Activated T-cell treated with anti-CD3 and anti-CD28 coated beads for 24 hours (primary cell): ENCODE measurements at places on chromosomes 5 and 9.

DNA sequence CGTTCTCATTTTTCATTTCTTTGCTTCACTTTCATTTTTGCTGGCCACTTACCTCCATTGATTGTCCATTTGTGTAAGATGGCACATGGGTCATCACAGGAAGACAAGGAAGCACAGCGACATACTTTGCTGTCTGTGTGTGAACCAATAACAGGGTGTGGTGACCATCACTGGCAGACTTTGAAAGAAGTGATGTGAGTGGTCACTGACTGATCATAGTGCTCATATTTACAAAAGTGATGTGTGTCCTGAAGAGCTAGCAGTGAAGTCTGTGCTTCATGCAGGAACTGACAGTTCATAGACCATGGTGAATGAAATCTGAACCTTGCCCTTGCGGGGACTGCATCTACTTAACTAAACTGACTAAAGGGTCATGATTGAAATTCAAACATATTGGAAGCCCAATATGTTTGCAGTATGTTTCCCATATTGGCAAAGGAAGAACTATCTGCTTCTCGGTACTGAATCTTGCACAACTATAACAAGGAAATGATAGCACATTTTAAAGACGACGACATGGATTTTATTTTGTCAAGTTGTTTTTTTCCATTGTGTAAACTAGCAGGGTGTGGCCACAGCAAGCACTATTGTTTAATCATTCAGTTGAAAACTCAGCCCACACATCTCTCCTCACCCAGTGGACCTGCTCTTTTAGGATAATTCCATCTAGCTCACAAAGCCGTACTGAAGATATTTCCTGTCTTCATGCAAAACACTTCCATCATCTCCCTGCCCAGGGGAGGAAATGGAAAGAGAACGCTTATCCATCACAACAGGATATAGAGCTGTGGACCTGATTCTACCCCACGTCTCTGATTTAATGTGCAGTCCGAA, 232.0 kb upstream of the ANKRD55 start:
- DNase-seq, result no peak

DNA sequence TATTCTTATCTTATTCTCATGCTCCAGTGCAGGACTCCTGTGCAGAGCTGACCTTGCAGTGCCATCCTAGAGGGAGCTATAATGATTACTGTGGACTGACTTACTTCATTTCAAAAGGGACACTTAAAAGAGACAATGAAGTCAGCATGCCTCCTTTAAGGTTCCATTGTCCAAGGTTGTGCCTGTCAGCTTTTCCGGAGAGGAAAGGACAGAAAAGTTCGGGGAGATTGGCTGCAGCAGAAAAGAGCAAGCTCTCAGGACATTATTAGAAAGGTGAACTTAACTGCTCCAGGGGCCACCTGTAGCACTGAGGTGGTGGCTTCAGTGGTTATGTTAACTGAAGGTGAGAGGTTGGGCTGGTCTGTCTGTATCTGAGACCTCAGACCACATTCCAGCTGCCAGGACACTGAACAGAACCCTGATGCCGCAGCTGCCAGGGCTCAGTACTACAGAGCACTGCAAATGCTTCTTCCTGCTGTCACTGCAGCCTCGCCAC, 112.9 kb downstream of the ST8SIA4 start:
- no peak for DNase-seq

DNA sequence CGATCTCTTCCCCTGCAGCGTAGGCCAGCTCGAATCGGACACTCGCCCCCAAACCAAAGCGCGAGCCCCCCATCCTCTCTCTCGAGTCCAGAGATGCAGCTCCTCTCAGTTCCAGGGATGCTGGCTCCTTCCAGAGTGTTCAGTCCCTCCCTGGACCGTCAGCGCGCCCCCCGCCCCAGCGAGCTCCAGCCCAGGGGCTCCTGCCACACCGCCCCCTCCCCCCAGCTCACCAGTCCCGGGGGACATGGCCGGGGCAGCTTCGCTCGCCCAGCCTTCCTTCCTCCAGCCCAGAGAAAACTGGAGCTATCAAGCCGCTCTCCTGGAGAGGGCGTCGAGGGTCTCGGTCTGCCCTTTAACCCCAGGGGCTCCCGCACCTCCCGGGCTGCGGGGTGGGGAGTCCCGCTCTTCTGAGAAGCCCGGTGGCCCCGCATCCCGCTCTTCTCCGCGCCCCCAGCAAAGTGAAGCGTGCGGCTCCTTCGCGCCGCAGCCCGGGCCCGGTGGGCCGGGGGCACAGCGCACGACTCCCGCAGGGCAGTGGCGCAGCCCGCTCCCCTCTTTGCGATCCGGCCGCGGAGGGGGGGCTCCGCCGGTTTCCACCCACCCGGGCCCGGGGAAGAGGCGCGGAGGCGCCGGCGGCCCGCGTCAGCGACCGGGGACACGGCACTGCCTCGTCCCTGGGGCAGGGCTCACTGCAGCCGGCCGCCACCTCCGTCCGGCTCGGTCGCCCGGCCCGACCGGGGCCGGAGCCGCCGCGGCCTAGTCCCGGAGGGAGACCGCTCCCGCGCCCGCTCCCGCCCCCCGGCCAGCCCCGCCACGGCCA, 587 bp downstream of the MIER3 start:
- DNase-seq, result peak; percentile 3

GRCh38 chr9:75604661-75605060, 285.8 kb upstream of the PCSK5 start:
- no peak for DNase-seq

DNA sequence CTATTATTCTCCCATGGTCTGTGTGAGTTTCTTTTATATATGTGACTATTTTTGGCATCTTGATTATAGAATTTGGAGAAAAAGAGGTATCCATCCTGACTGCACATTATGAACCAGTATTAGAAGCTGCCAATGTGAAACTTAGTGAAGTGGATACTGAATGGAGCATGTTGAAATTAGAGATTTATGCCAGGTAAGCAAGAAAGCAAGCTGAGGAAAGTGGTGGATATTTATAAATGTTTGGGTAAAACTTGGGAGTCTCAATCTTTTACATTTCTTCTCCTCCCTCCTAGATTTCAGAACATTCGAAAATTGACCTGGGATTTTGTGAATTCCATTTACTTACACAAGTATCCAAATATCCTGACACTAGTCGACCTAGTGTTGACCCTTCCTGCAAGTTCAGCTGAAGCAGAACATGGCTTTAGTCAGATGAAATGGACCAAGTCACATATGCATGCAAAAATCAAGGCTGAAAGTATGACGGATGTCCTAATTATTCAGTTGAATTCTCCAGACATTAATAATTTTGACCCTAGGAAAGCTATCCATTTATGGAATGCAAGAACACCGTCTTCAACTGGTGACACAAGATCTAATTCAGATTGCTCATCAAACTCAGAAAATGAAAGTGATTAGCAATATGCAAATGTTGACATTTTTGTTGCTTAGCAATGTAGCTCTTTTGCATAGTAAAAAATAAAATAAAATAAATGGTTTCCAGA, 66.8 kb upstream of the IL7R start:
- DNase-seq, result no peak

DNA sequence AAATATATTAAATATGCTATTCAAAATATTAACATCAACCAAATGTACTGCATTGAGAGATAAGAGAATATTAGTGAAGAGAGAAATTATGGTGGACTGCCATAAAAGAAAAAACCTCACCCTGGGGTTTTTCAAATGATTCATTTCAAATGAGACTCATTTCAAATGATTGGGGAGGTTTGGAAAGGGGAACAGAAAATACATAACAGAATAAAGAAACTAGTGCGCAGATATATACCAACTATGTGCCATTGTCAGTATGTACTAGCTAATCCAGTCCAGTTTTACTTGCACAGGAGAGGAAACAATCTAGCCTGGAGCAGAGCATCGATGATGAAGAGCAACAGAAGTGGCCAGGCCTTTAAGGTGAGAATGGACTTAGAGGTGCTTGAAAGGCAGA, 651.6 kb upstream of the RORB start:
- no peak for DNase-seq

DNA sequence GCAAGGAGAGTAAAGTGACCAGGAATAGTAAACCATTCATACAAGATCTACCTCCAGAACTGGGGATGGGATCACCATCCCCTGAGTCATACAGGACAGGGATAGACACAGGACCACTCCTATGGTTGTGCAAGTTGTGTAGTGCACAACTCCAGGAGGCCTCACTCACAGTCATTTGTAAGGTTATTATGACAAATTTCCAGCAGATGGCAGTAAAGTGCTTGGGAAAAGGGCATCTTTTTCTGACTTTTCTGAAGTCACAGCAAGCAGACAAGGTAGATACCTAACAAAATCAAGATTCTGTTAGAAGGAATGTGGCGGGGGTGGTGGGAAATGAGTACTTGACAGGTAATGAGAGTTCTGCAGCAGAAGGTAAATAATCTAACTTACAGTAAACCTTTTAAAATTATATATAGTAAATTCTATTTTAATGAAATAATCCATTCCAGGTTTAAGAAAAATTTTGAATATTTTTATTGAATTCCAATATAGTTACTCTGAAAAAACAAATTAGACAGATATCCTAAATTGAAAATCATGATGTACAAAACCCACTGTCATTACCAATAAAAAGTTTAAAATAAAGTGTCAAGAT, 16.7 kb upstream of the KIF27 start:
- peak; percentile 30 for DNase-seq

DNA sequence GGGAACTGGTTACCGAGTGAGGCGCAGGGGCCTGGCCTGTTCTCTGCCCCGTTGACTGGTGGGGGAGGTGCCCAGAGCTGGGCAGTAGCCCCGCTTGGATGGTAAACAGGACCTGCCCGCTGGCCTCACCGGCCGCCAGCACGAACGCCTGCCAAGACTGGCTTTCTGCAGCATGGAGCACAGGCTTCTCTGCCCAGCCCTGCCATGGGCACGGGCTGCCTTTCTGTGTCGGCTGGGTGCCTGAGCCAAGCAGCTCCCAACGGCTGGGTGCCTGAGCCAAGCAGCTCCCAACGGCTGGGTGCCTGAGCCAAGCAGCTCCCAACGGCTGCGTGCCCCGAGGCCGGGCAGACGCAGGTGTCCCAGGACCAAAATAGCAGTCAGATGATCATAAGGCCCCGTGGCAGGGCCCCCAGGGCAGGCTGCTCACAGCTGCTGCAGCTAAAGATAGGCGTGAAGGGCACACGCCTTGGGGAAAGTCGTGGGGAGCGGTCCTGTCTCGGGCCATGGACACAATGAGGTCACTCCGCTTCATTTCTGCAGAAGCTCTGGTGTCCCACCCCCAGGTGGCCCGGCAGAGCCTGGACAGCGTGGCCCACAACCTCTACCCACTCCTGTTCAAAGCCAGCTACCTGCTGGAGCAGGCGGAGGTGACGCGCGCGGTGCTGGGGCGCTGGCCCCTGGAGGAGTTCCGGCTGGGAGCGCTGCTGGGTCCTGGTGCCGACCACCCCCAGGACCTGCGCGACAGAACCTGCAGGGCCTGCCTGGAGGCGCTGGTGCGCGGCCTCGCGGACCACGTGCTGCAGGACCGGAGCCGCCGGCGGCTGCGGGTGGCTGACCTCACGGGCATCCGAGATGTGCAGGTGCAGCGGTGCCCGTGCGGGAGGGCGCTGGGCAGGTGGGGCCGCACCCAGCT, at the start of gene LRRC14B:
TSS of gene LRRC14B (plus strand) at position 460 of the 913 bp plus-strand sequence. CDS start at position 504, 44 bp downstream.
- no peak for DNase-seq

- DNase-seq, result no peak
Measured at GRCh38 chr5:146103594-146103993, 1.8 kb downstream of the PLAC8L1 start.

DNA sequence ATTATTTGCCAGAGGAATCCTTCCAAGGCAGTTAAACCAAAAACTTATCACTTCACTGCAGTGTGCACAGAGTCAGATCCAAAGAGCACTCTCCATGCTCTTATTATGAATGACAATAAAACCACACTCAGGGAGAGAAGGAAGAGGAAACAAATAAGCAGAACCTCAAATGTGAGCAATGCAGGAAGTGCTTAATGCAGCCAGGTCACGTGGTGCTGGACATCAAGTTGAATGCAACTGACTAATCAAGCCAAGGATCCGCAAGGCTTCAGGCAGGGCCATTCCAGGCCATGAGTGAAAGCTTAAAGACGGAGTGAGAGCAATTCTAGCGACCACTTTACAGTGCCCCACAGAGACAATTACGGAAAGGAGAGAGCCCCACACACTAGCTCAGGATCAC, 230.4 kb upstream of the PUM3 start:
- no peak for DNase-seq

DNA sequence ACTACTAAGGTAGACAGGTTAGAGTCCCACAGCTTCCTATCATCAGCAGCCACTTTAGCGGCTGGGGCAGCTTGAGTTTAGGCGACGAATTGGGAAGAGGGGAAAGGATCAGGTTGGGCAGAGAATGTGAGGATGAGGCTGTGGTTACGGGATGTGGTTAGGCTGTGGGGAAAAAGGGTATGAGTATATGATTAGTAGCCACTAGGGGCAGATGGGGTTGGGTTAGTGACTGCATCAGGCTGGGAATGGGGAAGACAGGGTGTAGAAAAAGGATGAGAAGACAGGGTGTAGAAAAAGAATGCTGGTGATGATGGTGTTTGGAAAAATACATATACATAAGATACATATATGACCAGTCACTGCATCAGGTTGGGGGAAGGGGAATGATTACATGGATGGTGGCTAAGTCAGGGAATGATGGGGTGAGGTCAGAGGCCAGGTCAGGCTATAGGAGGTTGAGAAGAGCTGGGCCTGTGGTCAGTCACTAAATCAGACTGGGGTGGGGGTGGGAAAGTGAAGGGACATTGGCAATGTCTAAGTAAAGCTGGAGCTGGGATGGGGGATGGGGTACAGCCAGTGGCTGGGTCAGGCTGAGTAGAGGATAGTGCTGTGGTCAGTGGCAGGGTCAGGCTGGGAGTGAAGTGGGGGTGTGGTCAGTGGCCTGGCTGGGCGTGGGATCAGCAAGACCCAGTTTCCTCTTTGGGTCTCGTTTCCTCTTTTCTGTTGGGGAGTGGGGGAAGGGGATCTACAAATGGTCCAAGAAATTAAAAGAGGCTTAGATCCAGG, 2.1 kb downstream of the TLN1 start:
- DNase-seq, result no peak

- DNase-seq, result no peak
Measured at GRCh38 chr9:37622462-37622861, 28.3 kb upstream of the FRMPD1 start.

GRCh38 chr5:128097781-128098180, 14.2 kb downstream of the SLC12A2 start:
- DNase-seq, result no peak

DNA sequence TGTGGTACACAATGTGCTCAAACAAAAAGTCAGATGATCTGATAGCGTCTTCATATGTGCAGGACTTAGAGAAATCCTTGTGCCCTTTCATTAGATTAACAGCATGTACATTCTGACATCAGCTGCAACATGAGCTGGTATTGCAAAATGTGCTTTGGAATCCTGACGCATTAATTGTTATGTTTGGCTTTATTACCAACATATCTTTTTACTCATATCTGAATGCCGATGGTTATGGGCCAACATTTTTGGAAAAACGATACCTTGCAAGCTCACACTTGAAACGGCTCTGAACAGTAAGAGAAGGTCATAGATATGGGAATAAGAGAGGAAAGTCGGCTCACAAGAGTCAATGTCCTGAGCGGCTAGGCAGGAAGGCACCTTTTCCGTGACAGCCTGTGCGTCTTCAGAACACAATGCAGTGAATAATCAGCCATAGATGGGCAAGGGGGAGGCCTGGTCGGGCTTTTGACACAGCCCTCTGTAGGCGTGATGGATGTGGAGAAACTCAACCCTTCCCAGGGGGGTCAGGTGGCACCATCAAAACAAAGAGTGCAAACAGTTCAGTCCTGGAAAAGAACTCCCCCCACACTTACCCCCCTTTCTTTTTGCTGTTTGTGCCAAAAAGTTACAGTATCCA, 36.4 kb upstream of the GAS1 start:
- no peak for DNase-seq

GRCh38 chr9:109001275-109001676, 12.0 kb downstream of the CTNNAL1 start:
- DNase-seq, result no peak
